Jurkat, Clone E6-1 (cell line): ENCODE measurements at places on chromosomes 7 and 10.
A peak's percentile ranks its signal among the peaks of the same experiment; 100 is the strongest.

DNA sequence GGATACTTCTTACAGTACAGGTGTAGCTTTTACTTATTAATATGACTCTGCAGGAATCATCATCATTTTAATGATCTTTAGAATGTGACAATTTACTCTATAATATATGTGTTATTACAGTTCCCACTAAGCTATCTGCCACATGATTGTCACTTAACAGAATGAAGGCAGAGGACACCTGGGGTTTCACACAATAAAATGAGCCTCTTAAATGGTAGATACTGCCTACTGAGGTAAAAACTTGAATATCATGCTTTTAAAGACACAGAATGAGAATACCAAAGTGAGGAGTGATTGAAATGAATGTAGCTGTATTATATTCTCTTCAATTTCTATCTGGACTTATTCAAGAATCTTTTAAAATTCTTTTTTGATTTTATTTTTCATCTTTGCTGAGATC, 1255.3 kb upstream of the LRRN3 start:
- no peak for DNase-seq

GRCh38 chr10:123562387-123562786, 103.8 kb upstream of the GPR26 start:
- DNase-seq, result no peak

DNA sequence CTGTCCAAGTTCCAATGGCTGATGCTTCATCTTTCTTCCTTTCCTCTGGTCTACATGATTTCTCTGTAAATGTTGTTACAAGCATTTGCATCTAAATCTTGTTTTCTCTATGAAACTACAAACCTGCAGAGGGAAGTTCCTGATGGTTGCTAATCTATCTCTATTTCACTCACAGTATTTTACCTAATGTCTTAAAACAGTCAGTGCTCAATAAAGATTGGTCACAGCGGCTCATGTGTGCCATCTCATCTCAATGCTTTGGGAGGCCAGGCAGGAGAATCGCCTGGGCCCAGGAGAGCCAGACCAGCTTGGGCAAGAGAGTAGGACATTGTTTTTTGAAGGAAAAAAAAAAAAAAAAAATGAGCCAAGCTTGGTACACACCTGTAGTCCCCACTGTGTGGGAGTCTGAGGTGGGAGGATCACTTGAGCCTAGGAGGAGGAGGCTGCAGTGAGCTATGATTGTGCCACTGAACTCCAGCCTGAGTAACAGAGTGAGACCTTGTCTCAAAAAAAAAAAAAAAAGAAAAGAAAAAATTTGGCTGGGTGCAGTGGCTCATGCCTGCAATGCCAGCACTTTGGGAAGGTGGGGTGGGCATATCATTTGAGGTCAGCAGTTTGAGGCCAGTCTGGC, 71.3 kb upstream of the ARMC3 start:
- DNase-seq, result no peak

- DNase-seq, result no peak
Measured at GRCh38 chr10:76393875-76394706, 962.7 kb downstream of the LRMDA start.

GRCh38 chr7:67566101-67566500, 569.5 kb downstream of the TYW1 start:
- DNase-seq, result no peak

GRCh38 chr7:42342381-42342780, 105.4 kb upstream of the GLI3 start:
- DNase-seq, result no peak

DNA sequence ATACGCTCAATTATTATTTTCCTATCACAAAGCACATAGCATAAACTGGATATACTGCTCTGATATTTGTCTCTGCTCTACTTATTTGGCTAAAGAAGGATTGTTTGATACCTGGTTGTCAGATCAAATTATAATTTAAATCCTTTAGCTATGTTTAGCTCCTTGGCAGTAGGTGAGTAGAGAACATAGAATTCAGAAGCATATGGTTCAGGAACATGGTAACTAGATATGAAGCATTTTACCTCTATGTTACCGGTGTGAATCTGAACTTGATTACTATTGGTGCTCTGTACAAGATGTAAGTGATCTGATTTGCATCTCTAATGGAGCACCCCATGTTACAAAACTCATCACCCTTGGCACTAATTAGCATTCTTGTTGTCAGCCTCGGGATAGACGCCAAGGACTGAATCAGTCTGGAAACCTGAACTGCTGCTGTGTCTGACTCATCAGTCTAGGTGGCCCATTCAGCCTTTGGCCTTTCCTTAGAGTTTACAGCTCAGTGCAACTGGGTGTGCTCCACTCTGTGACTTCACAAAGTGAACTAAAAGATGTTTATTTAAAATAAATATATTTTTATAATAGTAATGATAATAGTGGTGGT, 12.3 kb upstream of the MYPN start:
- no peak for DNase-seq

DNA sequence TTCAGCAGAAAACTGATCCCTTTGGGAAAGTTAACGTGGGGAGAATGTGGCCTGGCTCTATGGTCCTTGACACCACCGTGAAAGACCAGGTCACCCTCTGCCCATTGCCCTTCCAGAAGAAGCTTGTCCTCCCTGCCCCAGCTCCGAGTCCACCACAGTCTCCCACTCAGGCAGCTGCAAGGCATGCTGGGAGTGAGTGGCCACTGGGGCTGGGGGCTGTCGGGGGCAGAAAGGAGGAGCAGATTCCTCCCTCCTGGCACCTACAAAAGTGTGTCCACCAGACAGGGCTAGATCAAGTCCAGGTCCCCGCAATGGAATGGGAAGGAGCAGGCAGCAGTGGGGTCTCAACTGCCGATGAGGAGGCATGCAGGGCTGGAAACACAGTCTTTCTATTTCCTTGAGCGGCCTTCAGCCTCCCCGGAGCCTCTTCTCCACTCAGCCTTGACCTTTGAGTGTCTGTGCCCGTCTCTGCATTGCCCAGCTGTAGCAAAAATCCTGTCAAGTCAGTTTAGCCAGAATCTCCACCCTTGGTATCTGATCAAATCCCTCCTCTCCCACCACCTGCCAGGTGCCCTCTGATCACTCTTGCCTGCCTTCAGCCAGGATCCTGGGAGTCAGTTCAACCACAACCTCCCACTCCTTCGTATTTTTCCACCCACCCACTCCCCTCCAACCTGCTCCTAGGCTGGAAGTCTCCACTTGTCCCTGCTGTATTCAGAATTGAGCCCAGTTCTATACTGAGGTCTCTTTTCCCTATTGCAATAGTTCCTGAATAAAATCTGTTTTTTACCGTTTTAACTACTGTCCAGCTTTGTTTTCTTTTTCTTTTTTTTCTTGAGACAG, 6.9 kb upstream of the ZNF316 start:
- no peak for DNase-seq

DNA sequence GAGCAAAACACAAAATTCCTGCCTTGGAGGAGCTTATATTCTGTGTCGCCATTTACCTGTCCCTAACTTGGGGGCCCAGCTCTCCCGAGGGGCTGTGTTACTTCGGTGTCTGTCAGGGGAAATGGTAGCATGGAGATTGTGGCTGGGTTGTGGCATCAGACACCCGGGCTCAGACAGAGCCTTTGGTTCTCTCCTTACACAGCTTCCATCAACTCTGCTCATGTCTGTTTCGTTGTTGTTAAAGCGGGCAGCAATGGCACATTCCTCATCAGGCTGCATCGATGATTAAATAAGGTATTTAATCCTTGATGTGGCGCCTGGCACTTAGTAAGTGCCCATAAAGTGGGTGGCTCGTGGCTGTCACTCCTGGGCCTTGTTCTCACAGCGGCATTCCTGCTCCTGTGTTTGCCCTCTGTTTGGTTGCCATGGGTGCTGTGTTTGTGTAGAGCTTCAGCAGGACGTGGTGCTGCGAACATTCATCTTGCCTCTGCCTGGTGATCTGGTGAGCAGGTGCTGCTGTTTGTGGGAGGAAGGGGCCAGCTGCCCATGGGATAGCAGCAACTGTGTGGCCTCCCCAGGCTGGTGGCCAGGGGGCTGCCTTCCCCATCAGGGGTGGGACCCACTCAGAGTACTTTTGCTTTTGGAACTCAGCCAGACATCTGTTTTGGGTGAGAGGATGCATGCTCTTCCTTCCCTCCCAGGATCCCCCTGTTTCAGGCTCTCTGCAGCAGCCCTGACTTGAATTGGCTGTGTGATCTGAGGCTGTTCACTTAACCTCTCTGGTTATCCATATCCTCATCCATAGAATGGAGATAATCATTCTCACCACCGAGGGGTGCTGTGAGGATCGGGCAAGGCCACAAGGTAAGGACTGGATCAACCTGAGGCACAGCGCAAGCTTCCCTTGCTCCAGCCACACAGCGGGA, 207.2 kb upstream of the SVIL start:
- no peak for DNase-seq

- DNase-seq, result no peak
Measured at GRCh38 chr10:80158126-80158525, 25.6 kb downstream of the PLAC9 start.

DNA sequence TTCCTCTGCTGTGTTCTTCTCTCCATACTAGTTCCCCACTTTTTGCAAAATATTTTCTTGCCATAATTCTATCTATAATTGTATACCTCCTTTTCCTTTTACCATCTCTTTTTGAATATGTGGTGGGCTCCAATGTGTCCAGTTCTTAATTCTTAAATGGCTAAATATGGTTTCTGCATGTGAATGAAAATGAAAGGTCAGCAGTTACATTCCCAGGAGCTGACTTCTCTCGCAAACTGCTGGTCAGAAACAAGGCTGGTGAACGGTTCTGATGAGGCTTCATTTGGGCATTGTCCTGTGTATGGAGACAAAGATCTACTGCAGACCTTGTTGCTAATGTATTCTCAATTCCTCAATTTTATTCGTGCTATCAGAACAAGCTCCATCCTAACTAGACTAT, 309.2 kb downstream of the SNX13 start:
- no peak for DNase-seq

DNA sequence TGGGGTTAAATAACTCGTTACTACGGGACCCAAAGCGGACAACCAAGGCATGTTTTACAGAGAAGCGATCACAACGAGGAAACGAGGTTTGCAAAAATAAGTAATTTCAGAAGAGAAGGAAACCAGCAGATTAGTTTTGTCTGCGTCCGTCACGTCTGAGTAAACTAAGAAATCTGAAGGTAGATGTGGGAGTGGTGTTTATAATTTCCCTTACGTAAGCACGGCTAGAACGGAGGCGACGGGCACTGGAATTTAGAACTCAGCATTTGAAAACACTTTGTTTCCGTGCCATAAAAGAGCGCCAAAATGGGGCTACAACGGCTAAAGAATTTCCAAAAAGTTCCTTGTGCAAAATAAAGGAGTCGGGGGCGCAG, 718 bp upstream of the UMAD1 start:
- peak; percentile 32 for DNase-seq

DNA sequence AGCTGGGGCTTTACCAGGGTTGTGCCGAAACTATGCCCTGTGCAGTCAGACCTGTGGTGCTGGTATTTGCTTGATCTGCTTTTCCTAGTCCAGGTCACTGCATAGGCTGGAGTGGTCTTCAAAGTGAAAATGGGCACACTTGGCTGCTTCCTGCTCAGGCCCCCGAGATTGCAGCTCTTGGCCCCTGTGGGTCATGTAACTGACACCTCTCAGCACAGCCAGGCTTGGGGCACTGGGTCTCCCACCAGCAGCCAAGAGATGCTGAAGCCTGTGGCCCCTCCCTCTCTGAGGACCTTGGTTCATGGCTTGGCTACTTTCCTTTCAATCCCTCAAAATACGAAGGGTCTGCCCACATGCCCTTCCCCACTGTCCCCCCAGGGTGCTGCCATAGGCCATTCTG, 33.7 kb downstream of the PDIA4 start:
- no peak for DNase-seq

- no peak for DNase-seq
Measured at GRCh38 chr7:46058086-46058823, 137.2 kb upstream of the IGFBP3 start.

GRCh38 chr10:80197972-80198916, 7.1 kb downstream of the ANXA11 start:
- DNase-seq, result peak; percentile 82

- DNase-seq, result no peak
Measured at GRCh38 chr10:93804200-93804599, 46.5 kb downstream of the LGI1 start.

DNA sequence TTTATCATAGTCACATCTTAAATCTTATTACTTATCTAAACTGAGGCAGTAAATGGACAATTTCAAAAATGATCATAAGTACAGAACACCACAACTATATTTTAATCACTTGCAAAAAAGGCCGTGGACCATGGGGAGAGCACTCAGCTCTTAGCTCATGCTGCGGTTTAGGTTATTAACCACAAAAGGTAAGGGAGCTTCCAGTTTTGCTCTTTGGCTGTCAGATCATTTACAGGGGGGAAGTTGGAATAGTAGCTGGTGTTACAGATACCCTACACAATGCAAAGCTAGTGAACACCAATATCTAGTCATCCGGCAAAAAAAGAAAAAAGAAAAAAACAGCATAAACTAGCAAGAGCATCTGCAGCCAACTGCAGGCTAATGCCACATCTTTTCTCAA, 147.0 kb downstream of the BBS9 start:
- DNase-seq, result peak; percentile 26

DNA sequence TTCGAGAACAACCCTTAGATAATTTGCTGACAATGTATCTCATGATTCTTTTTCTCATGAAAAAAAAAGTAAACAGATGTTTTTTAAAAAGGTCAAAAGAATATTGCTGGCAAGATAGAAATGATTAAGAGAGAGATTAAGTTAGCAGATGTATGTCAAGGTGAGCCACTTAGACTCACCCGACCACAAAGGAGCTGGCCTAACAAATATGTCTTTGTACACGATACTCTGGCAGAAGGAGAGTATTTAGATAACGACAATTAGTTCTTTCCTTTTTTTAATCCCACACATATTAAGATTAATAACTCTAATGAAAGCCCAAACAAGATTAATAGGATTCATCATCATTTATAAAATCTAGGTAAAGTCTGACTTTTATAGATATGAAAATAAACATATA, 156.7 kb downstream of the RAPGEF5 start:
- DNase-seq, result no peak

DNA sequence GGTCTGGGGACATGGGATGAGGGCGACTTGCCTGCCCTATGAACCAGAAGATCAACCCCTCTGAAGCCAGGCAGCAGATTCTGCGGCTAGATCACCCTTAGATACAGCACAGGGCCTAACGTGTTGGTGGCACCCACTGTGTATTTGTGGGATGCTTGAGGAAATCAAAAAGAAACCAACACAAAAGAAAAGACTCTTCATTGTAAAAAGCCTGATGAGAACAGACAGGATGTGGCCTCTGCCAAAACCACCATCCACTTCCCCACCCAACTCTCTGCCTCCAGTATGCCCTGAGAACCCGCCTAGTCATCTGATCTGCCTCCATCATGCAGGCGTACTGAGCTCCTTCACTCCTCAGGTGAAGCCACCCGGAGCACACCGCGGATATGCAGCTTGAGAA, 97.2 kb upstream of the INSYN2A start:
- peak; percentile 95 for DNase-seq

- DNase-seq, result no peak
Measured at GRCh38 chr10:91590142-91590903, 42.5 kb downstream of the PPP1R3C start.

DNA sequence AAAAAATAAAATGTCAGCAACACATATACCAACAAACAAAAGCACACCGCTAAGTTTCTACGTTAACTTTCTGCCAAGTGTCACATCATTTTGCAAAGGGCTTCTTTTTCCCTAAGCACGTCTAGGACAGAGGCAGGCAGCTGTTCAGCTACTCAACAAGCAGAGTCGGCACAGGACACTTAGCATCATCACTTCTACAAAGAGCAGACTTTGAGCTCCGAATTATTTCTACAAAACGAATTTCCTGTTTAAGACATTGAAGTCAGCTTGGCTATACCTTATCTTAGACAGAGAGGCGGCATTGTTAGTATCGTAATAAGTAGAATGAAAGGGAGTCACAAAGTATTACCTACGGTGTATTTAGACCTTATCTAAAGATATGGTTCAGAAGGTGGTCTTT, 110.1 kb downstream of the SVIL start:
- no peak for DNase-seq
